ENCODE measurements at places on chromosomes 2 and 18. TPM values are rescaled to one million over a fixed set of nuclear protein-coding genes. Genes with fewer than 3 reads are reported as not detected.

The RGPD4 gene
- not detected for total RNA-seq

The ABCG8 gene
- not detected for total RNA-seq

The RGPD3 gene
- 0.18 TPM for total RNA-seq

The CCBE1 gene
- 0.77 TPM for total RNA-seq

The NT5C1B gene
- total RNA-seq: not detected

The PID1 gene
- total RNA-seq: 4.3 TPM

- H3K27me3 ChIP-seq: no peaks in the 10 kb centered on the region
- no peak overlapping the region for H3K27ac ChIP-seq
- no peak overlapping the region for H3K4me3 ChIP-seq
- no peak for DNase-seq
- no peaks in the 10 kb centered on the region for H3K36me3 ChIP-seq
These were observed 814.5 kb downstream of the CBLN2 start for GRCh38 chr18:71729611-71730010.

GRCh38 chr18:55420665-55421307, 167.2 kb downstream of the TCF4 start:
- peak overlapping the region; percentile 67 for H3K4me3 ChIP-seq
- H3K36me3 ChIP-seq: no peaks in the 10 kb centered on the region
- no peak for DNase-seq
- no peaks in the 10 kb centered on the region for H3K27me3 ChIP-seq

GRCh38 chr18:13522256-13522655, 204.1 kb downstream of the FAM210A start:
- peaks cover 44% of the 10 kb centered on the region for H3K4me1 ChIP-seq
- H3K27me3 ChIP-seq: no peaks in the 10 kb centered on the region
- no peaks in the 10 kb centered on the region for H3K36me3 ChIP-seq

- H3K27me3 ChIP-seq: no peaks in the 10 kb centered on the region
- no peak for DNase-seq
- no peaks in the 10 kb centered on the region for H3K36me3 ChIP-seq
- H3K4me3 ChIP-seq: no peak overlapping the region
- H3K27ac ChIP-seq: no peak overlapping the region
These were observed 39.4 kb upstream of the TDRD15 start for GRCh38 chr2:21084401-21084800.

GRCh38 chr18:28091197-28091596, 85.7 kb downstream of the CDH2 start:
- H3K36me3 ChIP-seq: no peaks in the 10 kb centered on the region
- no peaks in the 10 kb centered on the region for H3K27me3 ChIP-seq
- H3K4me1 ChIP-seq: no peaks in the 10 kb centered on the region
- no peak overlapping the region for H3K27ac ChIP-seq

GRCh38 chr18:54517521-54517920, 73.5 kb upstream of the DYNAP start:
- no peak overlapping the region for H3K4me3 ChIP-seq
- H3K4me1 ChIP-seq: no peaks in the 10 kb centered on the region
- H3K27me3 ChIP-seq: no peaks in the 10 kb centered on the region
- no peaks in the 10 kb centered on the region for H3K36me3 ChIP-seq
- DNase-seq: no peak

GRCh38 chr2:217410681-217410960, 550.8 kb upstream of the TNP1 start:
- no peaks in the 10 kb centered on the region for H3K27me3 ChIP-seq
- DNase-seq: no peak
- H3K36me3 ChIP-seq: no peaks in the 10 kb centered on the region
- H3K4me3 ChIP-seq: no peak overlapping the region

- H3K4me1 ChIP-seq: no peaks in the 10 kb centered on the region
- H3K27ac ChIP-seq: no peak overlapping the region
- no peaks in the 10 kb centered on the region for H3K27me3 ChIP-seq
- no peaks in the 10 kb centered on the region for H3K36me3 ChIP-seq
- H3K4me3 ChIP-seq: no peak overlapping the region
These were observed 51.0 kb upstream of the ABCA12 start for GRCh38 chr2:215189393-215189792.

- H3K4me3 ChIP-seq: no peak overlapping the region
- no peaks in the 10 kb centered on the region for H3K27me3 ChIP-seq
- H3K36me3 ChIP-seq: no peaks in the 10 kb centered on the region
- no peak overlapping the region for H3K27ac ChIP-seq
- DNase-seq: no peak
These were observed 23.7 kb downstream of the TOGARAM2 start for GRCh38 chr2:29004755-29005154.

DNA sequence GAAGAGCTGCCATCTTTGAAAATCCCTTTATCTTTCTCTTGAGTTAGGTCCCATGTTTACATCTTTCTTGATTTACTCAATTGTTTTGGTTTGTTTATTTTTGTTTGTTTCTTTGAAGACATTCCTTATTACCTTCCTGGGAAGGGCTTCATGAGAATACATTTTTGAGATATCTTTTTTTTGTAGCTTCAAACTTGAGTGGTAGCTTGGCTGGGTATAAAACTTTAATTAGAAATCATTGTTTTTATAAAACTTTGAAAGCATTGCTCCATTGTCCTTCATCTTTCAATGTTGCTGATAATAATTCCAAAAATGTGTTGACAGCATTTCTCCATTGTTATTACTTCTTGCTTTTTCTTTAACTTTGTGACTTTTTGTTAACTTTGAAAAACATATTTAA, 145.9 kb upstream of the RBMS1 start:
- H3K27me3 ChIP-seq: no peaks in the 10 kb centered on the region
- H3K4me1 ChIP-seq: no peaks in the 10 kb centered on the region
- no peak overlapping the region for H3K4me3 ChIP-seq
- no peak for DNase-seq
- no peak overlapping the region for H3K27ac ChIP-seq
- no peaks in the 10 kb centered on the region for H3K36me3 ChIP-seq

GRCh38 chr2:97906307-97906706, 89.4 kb downstream of the TMEM131 start:
- peak overlapping the region; percentile 19 for H3K27ac ChIP-seq
- no peaks in the 10 kb centered on the region for H3K27me3 ChIP-seq
- no peak for DNase-seq
- H3K36me3 ChIP-seq: no peaks in the 10 kb centered on the region
- no peak overlapping the region for H3K4me3 ChIP-seq

GRCh38 chr2:25305775-25306174, 36.0 kb downstream of the DNMT3A start:
- peaks cover 82% of the 10 kb centered on the region for H3K4me1 ChIP-seq
- H3K27ac ChIP-seq: peak overlapping the region; percentile 64
- peaks cover 5% of the 10 kb centered on the region for H3K36me3 ChIP-seq

- DNase-seq: no peak
- no peak overlapping the region for H3K27ac ChIP-seq
- H3K4me3 ChIP-seq: no peak overlapping the region
- no peaks in the 10 kb centered on the region for H3K27me3 ChIP-seq
These were observed 347.5 kb upstream of the SALL3 start for GRCh38 chr18:78632111-78632541.

DNA sequence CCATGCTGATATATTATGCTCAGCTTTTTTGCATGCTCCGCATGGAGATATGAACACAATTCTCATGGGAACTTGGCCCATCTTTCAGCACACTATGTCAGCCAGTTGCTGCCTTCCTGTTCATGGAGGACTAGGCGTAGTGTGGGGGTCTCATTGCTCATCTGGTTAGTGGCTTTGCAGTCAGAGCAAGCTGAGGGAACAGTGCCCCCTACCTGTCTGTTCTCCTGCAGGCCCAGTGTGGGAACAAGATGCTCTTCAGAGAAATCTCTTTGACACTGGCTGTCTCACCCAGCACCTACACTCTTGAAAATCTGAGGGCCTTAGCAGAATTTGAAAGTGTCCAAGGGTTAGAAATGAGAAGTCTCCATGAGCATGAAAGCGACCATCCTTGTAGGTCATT, 47.1 kb downstream of the SPTBN1 start:
- no peak overlapping the region for H3K4me3 ChIP-seq
- DNase-seq: no peak
- no peaks in the 10 kb centered on the region for H3K36me3 ChIP-seq
- peaks cover 55% of the 10 kb centered on the region for H3K4me1 ChIP-seq
- H3K27ac ChIP-seq: no peak overlapping the region
- H3K27me3 ChIP-seq: no peaks in the 10 kb centered on the region

GRCh38 chr18:14999085-14999975, 251.4 kb downstream of the ANKRD30B start:
- peak; percentile 23 for DNase-seq
- H3K27me3 ChIP-seq: no peaks in the 10 kb centered on the region
- no peaks in the 10 kb centered on the region for H3K36me3 ChIP-seq
- H3K27ac ChIP-seq: no peak overlapping the region
